Hippocampal formation (tissue), 2 donors: ENCODE measurements at places on chromosomes 6 and 20.

GRCh38 chr20:33796263-33796906 lies 14.8 kb upstream of the CHMP4B start:
- DNase-seq, result no peak

GRCh38 chr6:132977413-132977812 lies 163.0 kb downstream of the RPS12 start:
- no peak for DNase-seq

DNA sequence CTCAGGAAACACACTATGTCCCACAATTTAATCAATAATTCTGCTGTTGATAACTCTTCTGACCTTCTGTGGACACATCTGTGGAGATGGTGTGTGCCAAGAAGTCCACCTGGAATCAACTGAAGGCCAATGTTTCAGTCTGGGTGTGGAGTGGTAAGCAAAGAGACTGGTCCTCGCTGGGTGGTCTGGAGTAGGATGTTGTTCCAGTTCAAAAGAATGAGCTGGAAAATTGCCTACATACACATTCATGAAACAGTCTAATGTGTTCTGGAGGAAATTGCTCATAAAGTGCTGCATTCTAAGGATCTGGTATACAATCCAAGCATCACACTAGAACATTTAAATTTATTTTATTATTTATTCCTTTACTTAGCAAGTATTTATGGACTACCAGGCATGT lies 33.9 kb upstream of the TBX18 start:
- DNase-seq, result no peak

GRCh38 chr6:143015300-143015706 lies 45.4 kb upstream of the AIG1 start:
- peak; percentile 11 for DNase-seq

DNA sequence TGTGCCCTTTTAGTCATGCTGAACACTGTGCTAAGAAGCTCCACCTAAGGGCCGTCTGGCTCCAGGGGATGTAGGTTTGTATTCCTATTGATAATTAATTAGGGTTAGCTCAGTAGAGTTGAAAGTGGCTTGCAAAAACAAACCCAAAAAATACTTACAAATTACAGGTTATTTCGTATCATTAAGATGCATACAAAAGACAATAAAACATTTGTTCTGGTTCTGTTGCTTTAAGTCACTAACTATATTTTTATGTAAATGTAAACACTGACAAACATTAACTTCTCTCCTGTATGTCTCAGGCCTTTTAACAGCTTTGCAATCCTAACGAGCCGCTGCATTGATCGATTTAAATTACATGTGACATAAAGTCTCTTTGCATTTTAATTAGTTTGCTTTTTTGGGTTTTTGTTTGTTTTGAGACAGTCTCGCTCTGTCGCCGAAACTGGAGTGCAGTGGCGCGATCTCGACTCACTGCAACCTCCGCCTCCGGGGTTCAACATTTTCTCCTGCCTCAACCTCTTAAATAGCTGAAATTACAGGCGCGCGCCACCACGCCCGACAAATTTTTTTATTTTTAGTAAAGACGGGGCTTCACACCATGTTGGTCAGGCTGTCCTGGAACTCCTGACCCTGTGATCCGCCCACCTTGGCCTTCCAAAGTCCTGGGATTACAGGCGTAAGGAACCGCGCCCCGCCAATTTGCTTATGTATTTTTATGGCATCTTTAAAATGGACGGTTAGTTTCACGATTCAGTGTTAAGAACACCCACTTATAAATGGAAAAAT lies 110.9 kb downstream of the HFE start:
- no peak for DNase-seq

DNA sequence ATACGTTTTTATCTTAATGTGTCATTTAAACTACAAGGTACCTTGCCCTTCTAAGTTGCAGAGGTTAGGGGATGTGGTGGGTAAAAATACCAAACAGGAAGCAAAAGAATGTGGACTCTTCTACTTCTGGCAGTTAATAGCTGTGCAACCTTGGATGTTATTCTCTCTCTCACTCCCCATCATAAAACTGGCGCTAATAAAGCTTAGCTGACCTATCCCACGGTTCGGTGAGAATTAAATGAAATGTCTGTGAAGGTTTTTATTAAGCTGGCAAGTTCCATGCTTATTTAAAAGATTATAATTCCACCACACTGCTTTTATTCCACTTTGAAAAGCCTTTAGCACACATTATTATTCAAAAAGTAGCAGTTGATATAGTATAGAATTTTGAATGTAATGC lies 127.8 kb upstream of the SLC22A23 start:
- DNase-seq, result no peak

GRCh38 chr20:11132819-11133415 lies 459.1 kb upstream of the JAG1 start:
- DNase-seq, result no peak

DNA sequence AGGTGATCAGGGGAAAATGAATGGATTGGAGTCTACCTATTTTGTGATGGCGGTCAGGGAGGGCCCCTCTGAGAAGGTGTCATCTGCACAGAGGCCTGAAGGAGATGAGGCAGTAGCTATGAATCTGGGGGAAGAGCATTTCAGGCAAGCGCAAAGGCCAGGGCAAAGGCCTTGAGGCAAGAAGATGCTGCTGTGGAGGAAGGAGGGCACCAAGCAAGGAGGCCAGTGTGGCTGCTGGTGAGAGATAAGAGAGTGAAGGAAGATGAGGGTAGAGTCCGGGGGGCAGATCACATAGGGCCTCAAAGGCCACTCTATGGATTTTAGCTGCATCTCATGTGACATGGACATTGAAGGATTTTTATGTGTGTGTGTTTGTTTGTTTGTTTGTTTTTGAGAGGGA lies 20.6 kb upstream of the CSNK2A1 start:
- no peak for DNase-seq

GRCh38 chr6:114119056-114119455 lies 148.1 kb upstream of the HDAC2 start:
- no peak for DNase-seq

- DNase-seq, result no peak
These were observed 38.9 kb downstream of the HNF4A start for GRCh38 chr20:44394452-44394701.

DNA sequence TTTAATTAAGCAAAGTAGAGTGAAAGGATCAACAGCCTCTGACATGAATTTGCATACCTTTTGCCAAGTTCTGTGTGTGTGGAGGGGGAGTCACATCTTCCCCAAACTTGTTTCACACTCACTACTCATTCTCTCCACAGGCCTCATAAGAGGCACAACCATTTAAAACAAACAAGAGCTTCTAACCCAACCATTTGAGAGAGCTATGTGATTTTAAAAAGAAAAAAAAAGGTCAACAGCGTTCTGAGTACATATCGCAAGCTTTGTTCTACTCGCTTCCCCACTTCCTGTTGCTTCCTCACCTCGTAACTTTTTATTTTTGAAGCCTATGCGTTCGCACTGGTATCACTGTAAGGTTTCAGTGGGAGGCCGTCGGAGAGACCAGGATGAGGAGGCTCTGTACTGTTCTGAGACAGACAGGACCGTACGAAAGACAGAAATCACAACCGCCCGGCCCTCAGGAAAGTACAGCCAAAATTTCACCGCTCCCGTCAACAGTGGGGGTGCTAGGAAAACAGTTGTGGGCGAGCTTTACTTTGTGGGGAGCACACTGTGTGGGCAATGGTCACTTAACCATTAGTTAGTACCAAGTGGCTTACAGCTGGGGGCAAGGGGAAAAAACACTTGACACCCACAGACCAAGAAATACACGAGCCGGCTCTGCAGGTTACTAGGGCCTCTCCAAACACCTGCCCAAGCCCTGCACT lies 61.3 kb downstream of the TRERF1 start:
- DNase-seq, result no peak

DNA sequence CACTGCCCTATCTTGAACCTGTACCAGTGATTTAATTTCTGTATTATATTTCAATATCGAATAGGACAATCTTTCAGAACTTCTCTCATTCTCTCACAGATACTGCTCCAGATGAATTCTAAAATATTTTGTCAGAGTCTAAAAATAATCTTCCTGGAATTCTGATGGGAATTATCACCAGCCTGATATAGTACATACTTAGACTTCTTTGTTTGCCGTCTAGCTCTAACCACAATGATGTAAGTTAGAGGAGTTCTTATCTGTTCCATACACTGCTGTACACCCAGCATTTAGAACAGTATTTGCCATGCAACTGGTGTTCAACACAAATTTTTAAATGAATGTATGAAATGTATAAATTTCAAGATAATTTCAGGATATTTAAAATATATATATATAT lies 1.3 kb upstream of the HUS1B start:
- no peak for DNase-seq

DNA sequence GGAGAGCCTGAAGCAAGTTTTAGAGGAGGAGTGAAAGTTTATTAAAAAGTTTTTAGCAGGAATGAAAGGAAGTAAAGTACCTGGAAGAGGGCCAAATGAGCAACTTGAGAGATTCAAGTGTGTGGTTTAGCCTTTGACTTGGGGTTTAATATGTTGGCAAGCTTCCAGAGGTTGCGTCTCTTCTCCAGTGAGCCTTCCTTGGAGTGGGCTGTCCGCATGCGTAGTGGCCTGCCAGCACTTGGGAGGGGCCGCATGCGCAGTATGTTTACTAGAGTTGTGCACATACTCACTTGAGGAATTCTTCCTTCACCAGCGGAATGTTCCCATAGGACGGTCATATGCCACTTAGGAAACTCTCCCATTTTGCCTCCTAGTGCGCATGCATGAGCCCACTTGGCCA lies 235.2 kb downstream of the ALDH8A1 start:
- no peak for DNase-seq

DNA sequence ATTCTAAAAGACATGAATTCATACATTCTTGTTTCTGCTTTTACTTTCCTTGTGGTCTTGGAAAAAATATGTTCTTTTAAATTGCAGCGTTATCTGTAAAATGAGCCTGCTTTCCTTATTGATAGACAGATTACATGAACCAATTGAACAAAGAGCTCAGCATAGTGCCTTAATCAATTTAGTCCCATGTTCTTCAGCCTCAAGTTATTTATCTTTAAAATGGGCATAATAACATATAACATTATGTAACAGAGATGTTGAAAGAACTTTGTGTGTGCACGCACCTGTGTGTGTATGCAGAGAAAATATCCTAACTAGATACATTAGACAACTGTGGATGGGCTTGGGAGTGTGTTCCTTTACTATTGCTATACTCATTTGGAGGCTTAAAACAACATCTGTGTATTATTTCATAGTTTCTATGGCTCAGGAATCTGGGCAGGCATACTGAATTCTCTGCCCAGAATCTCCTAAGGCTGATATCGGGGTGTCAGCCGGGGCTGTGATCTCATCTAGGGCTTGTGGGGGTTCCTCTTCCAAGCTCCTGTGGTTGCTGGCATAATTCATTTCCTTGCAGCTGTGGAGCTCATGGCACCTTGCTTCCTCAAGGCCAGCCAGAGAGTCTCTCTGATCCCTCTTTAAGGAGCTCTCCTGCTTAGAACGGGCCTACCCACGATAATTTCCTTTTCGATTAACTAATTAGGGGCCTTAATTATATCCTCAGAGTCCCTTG lies 194.1 kb downstream of the ARID1B start:
- no peak for DNase-seq

DNA sequence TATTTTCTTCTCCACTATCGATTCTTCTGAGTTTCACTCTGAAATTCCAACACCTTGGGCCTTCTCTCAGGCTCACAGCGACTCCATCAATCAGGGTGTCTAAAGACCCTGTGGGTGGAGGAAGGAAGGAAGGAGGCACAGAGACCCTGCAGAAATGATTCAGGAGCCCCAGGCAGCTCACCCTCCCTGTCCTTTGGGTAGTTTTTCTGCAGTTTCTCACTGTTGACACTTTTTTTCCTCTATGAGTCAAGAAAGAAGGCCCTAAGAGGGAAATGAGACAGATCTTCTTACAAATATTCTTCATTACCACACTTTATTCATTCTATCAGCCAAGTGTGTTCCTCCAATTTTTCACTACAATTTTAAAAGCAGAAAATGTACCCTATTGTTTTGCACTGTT lies 34.2 kb upstream of the TBXT start:
- DNase-seq, result no peak

DNA sequence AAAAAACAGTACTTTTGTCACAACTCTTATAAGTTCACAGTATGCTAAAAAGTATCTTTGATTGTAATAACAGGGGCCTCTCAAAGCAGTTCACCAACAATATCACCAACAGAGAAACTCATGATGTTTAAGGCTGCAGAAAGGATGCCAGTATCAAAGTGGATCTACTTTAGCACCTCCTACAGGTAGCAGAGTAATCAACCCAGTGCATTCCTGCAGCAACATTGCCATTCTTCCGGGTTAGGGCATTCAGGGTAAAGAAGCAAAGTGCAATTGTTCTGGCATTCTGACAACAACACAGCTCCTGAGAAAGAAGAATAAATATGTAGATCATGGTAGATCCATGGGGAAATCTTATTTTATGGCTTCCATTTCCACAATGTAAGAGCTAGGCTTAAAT lies 7.6 kb upstream of the SLC17A4 start:
- DNase-seq, result no peak

DNA sequence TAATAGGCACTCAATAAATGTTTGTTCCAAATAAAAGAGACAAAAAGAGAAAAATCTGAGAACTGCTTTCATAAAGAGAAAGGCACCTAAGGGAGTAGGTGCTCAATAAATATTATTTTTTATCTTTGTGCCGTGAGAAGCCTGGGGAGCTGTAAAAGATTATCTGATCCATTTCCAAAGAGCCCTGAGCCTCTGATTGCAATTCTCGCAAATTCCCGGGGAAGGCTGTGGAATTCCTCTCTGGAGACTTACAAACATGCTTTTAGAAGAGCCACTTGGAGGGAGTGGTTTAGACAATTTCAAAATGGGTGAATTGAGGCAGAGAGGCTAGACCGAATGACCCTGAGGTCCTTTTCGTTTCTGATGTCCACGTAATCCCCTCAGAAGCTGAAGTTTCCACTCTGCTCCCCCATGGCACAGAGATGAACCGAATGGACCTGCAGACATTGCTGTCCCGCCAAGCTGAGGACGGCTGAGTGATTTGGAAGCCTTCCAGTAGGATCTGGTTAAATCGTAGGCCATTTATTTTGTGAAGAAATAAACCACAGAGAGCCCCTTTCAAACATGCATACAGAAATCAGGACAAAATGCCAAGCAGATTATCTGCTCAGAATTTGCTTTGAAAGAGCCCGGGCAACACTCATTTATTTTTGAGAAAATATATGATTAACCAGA lies 77.8 kb downstream of the PKHD1 start:
- DNase-seq, result no peak

- no peak for DNase-seq
These were observed 55.5 kb upstream of the SGK1 start for GRCh38 chr6:134373282-134373922.

GRCh38 chr20:26169506-26169905 lies 472.9 kb upstream of the ZNF337 start:
- DNase-seq, result no peak

DNA sequence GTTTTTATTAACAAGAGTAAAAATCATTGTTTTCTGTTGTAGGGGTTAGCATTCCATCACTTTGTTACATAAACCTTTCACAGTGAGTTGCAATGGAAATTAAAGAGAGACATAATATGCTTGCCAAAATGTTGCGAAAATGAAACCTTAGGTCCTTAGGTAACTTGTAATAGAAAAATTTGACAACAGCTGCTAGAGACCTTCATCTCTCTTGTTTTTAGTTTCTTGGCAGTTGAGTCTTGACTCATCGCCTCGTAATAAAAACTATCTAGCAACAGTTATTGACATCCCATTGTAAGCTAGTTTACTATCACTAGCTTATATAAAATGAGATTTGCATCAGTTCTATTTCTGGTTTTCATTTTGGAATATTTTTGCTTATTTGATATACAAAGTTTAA lies 179.0 kb upstream of the MMS22L start:
- DNase-seq, result no peak
